ENCODE measurements at places on chromosomes 2 and 18.

- DNase-seq: no peak
Observed at GRCh38 chr2:127270663-127271062, 23.3 kb downstream of the ERCC3 start.

- DNase-seq: no peak
Observed at GRCh38 chr2:182445391-182445965, 18.6 kb upstream of the PDE1A start.

GRCh38 chr18:23740105-23740830 is 51.0 kb downstream of the LAMA3 start:
- no peak for DNase-seq

DNA sequence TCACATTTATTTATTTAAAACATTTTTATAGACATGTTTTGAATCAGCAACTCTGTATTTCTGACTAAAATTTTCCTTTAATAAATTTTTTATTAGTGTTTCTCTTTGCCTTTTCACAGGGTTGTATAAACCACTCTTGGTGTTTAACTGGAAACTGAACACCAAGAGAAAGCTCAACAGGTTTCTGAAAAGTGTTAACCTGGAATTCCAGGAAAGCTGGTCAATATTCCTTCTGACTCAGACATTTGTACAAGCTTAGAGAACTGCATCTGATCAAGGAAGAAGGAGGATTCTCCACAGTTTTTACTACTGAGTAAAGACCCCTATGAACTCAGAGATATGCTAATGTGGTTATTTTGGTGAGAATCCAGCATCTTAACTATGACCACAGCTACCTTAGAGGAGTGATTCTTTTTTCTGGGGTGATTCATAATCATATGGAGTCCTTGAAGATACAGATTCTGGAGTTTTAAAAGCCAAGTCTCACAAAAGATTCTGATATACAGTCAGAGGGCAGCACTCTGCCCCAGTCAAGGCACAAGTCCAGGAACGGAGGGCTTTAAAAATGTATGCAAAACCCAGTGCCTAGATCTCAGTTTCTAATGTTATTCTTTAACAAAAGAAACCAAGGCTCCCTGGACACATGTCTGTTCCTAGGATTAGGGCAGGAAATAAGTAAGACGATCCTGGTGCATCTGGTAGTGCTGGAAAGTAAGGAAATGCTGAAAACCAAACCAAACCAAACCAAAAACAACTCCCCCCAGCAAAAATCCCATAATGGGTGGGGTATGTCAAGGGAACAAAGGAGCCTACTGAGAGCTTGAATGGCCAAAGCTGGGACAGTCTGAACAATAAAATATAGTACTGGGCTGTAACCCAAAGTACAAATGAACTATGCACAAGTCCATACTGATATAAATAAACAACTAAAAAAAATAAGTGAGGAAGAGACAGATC is 85.1 kb upstream of the FZD5 start:
- DNase-seq: no peak

GRCh38 chr2:3267869-3268704 is 109.5 kb downstream of the EIPR1 start:
- no peak for DNase-seq
